ENCODE measurements at places on chromosomes 3 and 15.

- DNase-seq, result peak; percentile 74
Measured at GRCh38 chr3:151047636-151048035, 37.8 kb upstream of the MED12L start.

GRCh38 chr15:60526127-60526616, 47.2 kb upstream of the ICE2 start:
- DNase-seq, result no peak

DNA sequence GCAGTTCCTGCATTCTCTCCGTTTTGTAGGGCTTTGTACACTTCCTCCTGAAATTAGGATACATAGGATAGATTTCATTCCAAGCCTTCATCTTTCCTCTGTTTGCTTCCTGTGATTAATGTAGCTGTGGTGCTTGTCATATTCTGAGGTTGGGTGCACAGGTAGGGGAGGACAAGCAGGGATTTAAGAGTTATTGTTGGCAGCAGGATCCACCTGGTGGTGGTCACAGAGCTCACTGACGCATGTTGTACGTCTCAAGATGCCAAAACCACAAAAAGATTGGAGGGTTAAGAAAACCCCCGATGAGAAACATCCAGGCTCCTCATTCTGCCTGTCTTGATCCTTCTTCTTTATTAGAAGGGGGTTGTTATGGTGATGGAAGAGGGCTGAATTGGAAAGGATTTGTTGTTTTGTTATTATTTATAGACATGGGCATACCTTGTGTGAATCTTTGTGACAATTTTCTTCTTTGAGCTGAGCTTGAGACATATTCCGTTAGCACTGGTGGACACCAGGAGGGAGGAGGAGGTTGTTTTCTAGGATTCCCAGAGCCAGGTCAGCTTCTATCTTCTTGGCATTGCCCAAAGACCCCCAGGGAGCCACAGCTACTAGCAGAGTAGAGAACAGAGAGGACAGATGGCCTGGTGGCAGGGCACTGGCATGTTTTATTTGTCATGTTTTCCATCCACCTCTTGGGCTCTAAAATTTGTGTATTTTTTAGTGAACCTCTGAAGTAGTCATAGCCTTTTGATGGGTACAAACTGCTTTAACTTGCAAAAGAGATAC, 57.7 kb upstream of the LARS2 start:
- peak; percentile 24 for DNase-seq

- no peak for DNase-seq
Measured at GRCh38 chr3:134094491-134094890, 64.8 kb upstream of the SLCO2A1 start.

- no peak for DNase-seq
Measured at GRCh38 chr3:14441240-14441919, 39.0 kb downstream of the SLC6A6 start.

- no peak for DNase-seq
Measured at GRCh38 chr3:109900783-109901182, 563.4 kb upstream of the DPPA4 start.

GRCh38 chr15:53193149-53193548, 403.0 kb upstream of the ONECUT1 start:
- no peak for DNase-seq

DNA sequence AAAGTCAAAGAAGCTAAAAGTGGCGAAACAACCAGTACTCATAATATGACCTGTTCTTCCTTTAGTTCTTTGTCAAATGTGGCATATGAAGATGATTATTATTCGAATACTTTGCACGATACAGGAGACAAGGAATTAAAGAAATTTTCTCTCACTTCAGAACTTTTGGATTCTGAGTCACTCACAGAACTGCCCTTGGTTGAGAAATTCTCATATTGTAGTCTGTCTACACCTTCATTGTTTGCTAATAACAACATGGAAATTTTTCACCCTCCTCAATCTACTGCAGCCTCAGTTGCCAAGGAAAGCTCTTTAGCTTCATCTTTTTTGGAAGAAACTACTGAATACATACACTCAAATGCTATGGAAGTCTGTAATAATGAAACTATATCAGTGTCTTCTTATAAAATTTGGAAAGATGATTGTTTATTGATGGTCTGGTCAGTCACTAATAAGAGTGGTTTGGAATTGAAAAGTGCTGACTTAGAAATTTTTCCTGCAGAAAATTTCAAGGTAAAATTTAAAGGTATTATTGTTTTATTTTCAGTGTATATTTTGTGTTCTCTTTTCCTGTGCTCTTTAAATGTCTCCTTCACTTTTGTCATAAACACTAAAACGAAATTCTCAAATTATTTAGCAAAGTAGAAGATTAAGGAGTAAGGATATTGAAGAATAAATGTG, 89.0 kb downstream of the AP4E1 start:
- DNase-seq, result no peak

GRCh38 chr3:85476891-85477495, 518.2 kb downstream of the CADM2 start:
- no peak for DNase-seq

- DNase-seq, result no peak
Measured at GRCh38 chr3:42071904-42072812, 19.0 kb upstream of the TRAK1 start.

DNA sequence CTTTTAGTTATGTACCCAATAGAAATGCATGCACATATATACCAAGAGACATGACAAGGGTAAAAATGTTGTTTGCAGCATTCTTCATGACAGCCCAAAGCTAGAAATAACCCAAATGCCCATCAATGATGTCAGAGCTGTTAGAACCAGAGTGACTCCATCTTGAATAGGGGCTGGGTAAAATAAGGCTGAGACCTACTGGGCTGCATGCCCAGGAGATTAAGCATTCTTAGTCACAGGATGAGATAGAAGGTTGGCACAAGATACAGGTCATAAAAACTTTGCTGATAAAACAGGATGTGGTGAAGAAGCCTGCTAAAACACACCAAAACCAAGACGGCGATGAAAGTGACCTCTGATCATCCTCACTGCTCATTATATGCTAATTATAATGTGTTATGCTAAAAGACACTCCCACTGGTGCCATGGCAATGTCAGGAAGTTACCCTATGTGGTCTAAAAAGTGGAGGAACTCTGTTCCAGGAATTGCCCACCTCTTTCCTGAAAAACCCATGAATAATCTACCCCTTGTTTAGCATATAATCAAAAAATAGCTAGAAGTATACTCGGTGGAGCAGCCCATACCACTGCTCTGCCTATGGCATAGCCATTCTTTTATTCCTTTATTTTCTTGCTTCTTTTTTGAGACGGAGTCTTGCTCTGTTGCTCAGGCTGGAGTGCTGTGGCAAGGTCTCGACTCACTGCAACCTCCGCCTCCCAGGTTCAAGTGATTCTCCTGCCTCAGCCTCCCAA, 32.9 kb downstream of the ZBTB11 start:
- DNase-seq, result no peak

- DNase-seq, result no peak
Measured at GRCh38 chr3:102179326-102180177, 255.3 kb upstream of the ZPLD1 start.

DNA sequence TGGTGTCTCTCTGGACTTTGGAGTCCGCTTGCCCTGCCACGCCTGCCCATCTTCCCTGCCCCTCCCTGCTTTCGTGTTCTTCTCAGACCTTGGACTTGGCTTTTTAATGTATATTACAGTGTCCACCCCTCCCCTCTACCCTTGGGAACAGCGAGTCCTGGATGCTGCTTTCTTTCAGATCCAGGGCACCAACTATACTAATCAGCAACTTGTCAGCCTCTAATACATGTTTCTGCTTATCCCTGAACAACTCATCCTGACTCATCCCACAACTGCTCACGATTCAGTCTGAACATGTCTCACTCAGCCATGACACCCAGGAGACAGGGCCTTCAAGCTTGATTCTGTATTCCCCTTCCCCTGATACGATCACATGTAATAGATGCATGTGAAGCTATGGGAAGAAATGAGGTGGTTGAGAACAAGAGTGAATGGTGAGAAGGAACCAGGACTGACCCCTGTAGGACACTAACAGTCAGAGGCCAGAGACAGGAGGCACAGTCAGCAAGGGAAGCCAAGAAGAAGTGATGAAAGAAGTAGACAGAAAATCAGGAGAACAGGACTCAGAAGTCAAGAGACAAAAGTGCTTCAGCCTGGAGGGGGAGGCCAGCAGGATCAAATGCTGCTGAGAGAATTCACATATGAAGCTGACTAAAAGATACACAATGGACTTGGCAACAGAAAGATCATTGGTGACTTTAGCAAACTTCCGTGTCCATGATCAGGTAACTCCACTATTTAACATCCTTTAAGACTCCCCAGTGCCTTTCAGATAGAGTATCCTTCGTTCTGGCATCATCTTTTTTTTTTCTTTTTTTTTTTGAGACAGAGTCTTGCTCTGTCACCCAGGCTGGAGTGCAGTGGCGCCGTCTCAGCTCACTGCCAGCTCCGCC, 35.4 kb downstream of the BCL2L10 start:
- DNase-seq, result no peak

- DNase-seq, result no peak
Measured at GRCh38 chr15:88661761-88662556, 23.1 kb downstream of the ISG20 start.

DNA sequence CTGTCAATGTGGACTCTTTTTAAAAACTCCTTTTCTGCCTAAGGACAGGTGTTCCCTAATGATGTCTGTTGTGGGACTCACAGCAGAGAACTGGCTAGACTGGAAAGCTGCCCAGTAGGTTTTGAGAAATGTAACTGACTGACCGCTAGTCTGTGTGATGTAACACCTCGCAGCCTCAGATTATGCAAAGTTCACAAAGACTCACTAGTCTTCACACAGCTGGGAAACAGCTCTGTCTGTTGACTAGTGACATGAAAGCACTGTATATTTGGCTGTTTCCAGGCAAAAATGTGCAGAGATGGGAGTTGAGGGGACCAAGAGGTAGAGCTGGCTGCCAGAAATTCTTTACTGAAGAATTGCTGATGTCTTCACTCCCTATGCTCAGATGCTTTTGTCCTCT, 10.3 kb downstream of the PDZRN3 start:
- no peak for DNase-seq

- DNase-seq, result no peak
Measured at GRCh38 chr3:127114337-127115070, 78.4 kb upstream of the PRR23E start.
